ENCODE measurements at places on chromosomes 6 and 20.
A peak's percentile ranks its signal among the peaks of the same experiment; 100 is the strongest.

DNA sequence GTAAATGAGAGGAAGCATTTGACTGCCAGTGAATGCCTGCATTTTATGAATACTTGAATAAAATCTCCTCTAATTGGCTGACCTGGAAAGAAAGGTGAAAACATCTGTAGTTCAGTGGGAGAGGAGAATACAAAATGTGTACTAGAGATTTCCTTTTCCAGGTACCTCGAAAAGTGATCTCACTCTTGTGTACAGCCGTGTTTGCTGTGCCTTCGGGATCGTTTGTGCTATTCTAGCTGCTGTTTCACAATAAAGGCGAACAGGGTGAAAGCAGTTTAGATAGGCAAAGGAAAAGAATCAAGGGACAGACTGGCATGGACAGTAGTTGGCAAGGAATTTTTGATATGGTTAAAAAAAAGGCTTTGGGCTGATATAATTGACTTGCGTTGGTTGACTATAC, 112.3 kb downstream of the ARID1B start:
- no peak for DNase-seq

DNA sequence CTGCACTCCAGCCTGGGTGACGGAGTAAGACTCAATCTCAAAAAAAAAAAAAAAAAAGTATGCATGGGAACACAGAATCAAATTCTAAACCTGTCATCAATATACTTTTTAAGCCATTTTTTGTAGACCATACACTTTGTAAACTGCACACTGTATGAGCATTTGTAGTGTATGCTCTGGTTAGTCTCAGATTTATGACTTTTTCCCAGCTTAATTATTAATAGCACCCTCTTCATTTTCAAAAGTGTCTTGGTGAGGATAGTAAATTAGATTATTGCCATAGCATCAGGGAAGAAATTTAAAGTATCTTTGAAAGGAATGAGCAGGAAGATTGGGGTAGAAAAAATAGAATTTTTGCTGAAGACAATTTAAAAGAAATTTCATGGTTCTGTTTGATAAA, 330.8 kb upstream of the RSPO3 start:
- no peak for DNase-seq

DNA sequence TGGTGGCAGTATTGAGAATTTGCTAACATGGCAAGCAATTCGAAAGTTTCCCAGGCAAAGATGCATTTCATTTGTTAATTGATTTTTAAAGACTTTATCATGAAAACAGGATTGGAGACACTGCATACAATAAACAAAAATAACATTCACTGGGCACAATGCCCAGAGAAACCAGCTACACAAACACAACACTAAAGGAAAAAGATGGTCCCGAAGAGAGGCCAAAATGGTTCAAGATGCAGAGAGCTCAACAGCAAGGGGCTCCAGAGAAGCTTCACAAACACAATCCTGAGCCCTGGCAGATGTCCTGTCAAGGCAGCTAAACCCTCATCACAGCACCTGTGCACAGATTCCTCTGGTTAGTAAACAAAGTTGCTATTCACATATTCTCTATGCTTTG, 79.3 kb downstream of the INSM1 start:
- peak; percentile 31 for DNase-seq

DNA sequence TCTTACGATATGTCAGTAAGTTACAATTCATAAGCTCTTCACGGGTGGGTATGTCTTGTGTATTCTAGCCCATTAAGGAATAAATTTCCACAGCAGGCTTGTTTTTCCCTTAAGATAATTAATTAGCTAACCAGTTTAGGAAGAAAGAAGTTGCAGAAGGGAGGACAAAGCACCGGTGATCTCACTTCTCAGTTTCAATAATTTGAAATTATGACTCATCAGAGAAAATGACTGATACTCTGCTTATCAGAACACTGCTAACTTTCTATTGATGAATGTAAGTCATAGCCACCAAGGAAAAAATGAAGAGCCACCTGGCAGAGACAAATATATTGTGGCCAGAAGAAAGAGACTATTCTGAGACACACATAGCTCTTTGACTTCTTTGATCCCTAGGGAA, 35.0 kb upstream of the ENTPD6 start:
- DNase-seq = no peak

DNA sequence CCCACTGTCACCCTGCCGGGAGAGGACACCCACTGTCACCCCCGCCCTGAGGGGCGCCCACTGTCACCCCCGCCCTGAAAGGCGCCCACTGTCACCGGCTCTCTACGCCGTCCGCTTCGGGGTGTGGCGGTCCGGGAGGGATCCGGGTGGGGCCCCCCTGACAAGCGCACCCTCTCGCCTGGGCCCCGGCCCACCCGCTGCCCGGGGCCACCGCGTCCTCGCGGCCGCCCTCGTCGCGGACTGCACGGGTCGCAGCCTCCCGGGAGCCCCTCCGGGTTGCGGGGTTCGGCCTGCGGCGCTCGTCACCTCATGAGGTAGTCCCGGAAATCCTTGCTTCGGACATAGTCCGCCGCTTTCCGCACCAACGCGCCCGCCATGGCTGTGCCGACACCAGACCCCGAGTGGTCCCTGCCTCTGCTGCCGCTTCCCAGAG, 224 bp downstream of the MPC1 start:
- no peak for DNase-seq

- DNase-seq = no peak
Measured at GRCh38 chr6:144583614-144583954, 298.4 kb downstream of the UTRN start.

- no peak for DNase-seq
Measured at GRCh38 chr6:159117046-159117445, 52.2 kb upstream of the FNDC1 start.

DNA sequence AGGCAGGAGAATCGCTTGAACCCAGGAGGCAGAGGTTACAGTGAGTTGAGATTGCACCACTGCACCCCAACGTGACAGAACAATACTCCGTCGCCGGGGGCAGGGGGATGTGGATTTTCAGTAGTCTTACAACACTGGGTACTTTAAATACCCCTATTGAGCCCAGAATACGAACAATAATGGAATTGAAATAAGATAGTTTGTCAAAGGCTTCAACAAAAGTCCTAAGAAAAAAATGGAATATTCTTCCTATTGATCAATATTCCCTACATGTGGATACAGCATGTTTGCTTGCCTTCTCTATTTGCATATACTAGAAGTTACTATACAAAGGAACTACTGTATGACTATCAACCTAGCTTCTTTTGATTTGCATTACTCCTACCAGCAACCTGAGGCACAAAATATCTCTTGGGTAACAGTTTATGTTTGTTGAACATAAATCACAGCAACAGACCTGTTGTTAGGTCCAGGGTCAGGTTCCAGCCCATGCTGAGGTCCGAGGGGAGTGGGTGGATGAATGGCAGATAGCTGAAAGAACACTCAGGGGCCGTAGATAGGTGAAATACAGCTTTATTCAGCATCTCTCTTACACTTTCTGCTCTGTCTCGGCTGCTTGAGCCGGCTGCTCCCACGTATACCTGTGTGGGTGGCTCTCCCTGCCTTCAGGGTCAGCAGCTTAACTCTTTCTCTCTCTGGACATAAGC, 23.8 kb downstream of the MAN1A1 start:
- DNase-seq = no peak

DNA sequence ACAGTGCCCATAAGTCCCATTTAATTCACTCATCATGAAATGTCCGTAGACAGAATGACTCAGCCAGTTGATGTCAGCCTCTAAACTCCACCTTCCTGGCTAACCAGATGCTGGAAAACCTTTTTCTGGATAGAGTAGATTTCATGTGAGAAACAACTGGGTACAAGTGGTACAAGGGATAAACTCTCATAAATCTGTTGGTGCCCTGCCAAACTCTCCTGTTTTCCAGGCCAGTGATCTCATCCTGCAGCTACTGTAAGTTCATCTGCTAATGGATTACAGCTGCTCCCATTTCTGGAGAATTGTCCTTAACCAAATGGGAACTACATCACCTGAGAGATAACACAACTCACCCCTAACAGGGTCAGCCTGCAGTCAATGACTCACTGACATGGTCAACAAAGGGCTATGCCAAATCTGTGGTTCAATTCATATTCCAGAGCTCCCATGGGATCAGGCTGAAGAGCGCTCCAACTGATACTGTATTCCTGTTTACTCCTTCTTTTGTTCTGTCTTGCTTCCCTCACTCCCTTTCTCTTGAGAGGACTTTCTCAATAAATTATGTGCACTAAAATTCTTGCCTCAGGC, 210.1 kb upstream of the HDDC2 start:
- no peak for DNase-seq

GRCh38 chr6:169981969-169982368, 230.5 kb downstream of the ERMARD start:
- no peak for DNase-seq

GRCh38 chr20:1894471-1894950, 696 bp upstream of the SIRPA start:
- DNase-seq = no peak

- peak; percentile 57 for DNase-seq
Measured at GRCh38 chr6:13767121-13767808, 47.1 kb downstream of the MCUR1 start.

DNA sequence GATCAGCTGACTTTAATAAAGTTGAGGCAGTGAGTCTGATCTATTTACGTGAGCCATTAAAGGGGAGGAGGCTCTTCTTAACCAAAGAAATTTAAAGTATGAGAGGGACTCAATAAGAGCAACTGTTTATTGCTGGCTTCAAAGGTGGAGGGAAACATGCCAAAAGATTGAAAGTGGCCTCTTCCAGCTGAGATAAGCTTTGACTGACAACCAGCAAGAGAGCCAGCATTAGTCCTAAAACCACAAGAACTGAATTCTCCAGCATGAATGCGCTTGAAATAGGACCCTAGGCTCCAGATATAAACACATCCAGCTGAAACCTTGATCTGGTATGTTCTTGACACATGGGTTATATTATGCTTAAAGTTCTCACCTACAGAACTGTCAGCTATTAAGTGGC, 123.1 kb upstream of the GJE1 start:
- DNase-seq = no peak

GRCh38 chr6:14913931-14914330, 331.9 kb upstream of the JARID2 start:
- DNase-seq = no peak

DNA sequence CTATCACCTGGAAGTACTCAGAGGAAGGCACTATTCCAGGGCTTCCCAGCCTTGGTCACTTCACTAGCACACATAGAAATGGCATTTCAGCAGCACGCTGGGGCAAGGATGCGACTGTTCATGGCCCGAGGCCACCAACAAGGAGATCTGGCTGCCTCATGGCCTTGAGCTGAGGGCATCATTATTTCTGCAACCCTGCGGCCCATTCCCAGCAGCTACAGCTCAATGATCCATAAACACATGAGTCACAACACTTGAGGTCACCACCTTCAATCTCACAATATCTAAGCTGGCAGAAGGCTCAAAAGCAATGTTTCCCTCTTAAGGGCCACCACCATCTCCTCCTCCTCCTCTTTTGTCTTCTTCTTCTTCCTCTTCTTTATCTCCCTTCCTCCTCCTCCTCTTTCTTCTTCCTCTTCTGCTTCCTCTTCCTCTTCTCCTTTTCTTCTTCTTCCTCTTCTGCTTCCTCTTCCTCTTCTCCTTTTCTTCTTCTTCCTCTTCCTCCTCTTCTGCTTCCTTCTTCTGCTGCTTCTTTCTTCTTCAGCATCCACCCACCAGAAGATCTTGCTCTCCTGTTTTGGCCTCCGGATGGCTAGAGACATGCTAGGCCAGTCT, 382.9 kb upstream of the CNR1 start:
- DNase-seq = no peak

GRCh38 chr6:52233975-52234823, 10.1 kb downstream of the IL17F start:
- DNase-seq = no peak

Data from skin of body (tissue), 3 donors.